Fibroblast of skin of left biceps (primary cell): ENCODE measurements at places on chromosomes 6 and 20.

- no peak for DNase-seq
Observed at GRCh38 chr20:57244221-57244585, 22.2 kb downstream of the BMP7 start.

DNA sequence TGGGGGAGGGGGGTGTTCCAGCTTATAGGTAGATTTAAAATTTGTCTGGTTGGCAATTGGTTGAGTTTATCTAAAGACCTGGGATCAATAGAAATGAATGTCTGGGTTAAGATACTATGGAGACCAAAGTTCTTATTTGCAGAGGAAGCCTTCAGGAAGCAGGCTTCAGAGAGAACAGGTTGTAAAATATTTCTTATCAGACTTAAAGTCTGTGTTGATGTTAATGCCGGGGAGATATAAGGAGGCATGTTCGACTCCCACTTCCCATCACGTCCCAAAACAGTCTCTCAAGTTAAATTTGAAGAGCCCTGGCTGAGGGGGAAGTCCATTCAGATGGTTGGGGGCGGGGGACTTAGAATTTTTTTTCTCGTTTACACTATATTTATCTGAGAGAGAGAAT is 12.3 kb upstream of the BLCAP start:
- no peak for DNase-seq

GRCh38 chr6:6225885-6226529 is 94.5 kb downstream of the F13A1 start:
- no peak for DNase-seq

GRCh38 chr6:159640722-159641482 is 52.1 kb downstream of the SOD2 start:
- DNase-seq, result no peak

DNA sequence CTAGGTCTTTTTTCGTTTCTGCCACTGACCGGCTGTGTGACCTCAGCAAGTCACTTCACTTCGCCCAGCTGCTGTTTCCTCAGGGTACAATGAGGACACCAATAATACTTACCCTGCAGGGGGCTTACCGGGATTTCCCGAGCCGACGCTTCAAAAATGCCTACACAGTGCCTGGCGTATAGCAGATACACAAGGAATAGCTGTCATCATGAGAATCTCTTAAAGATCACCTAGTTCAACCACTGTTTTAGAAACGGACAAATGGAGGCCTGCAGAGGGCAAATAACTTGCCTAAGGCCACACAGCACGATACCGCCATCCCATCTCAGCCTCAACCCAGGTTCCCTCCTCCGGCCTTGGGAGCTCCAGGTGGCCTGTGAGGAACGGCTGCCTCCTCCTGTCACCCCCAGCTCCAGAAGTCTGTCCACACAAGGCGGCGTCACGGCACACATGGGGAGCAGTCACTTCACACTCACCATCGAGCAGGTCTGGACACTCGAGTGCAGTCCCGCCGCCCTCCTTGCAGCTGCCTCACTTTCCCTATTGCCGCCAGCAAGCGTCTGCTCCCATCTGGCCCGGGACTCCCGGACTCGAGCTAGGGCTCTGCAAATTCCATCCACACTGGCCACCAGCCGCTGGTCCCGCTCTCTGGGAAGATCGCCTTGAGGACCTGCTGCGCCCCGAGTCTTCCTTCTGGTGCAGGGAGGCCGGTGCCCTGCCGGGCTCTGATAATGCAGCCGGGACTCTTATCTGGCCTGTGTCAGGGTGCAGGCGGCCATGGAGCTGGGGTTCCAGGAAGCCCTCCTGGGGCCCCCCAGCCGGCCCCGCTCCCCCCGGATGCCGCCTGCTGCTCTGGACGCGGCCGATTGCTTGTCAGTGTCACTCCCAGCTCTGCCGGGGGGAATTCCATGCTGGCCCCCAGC is at the start of gene RIPOR3:
Gene RIPOR3, minus strand, starts transcription at position 893 of the 923 bp plus-strand sequence. Its CDS starts 414 bp downstream, at position 479.
- DNase-seq, result no peak

GRCh38 chr20:21714297-21715192 is 9.1 kb downstream of the PAX1 start:
- DNase-seq, result no peak

DNA sequence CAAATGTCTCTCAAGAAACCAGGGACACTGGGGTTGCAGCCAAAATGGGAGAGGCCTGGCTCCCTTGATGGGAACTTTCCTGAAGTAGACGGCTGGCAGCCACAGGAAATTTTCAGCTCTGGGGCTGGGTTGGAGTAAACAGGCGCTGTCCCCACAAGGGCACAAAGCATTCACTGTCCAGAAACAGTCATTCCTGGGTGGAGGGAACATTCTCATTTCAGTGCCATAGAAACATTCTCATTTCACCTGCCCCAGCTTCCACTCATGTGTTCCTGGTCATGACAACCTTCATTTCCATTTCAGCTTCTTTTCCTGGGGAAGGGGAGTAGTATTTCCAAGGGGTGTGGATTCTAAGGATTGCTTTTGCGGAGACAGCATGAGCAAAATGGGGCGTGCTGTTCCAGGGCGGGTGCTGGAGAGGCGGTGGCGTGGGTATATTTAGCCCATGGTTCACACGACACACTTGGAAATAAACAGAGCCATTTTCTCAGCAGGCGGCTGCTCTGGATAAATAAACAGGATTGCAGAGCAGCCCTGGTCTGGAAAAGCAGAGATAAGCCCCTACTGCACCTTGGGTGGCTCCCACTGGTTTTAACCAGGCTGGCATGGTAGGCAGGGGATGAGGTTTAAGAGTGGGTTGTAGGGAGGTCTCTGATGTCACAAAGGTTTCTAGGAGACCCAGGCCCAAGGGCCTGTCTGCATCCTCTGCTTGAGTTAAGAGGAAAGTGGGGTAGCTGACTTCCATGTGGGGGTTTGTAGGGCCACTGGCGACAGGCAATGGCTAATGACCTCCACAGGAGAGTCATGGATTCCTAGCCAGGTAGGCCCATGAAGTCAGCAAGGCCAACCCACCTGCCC is 32.9 kb downstream of the COX4I2 start:
- DNase-seq, result no peak

- DNase-seq, result no peak
Observed at GRCh38 chr6:34374508-34374907, 18.0 kb downstream of the NUDT3 start.

GRCh38 chr6:161649068-161649467 is 375.2 kb upstream of the AGPAT4 start:
- DNase-seq, result no peak

GRCh38 chr6:38943964-38944363 is 104.6 kb upstream of the GLP1R start:
- DNase-seq, result no peak

- DNase-seq, result no peak
Observed at GRCh38 chr6:12170351-12171092, 119.6 kb upstream of the EDN1 start.

GRCh38 chr6:156963712-156964700 is 186.8 kb downstream of the ARID1B start:
- DNase-seq, result peak; percentile 49

DNA sequence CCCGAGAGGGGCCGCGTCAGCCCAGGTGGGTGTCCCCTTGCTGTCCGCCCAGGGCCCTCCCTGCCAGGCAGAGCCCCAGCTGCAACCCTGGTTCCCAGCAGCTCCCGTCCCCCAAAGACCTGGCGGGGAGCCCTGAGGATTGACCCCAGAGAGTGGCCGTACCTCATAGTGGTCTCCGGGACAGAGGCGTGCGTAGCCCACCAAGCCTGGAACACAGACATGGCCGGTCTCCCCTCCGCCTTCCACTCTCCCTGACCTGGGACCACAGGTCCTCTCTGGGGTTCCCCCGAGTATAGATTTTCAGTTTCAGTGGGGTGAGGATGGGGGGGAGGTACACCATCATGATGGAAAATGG is 82.6 kb downstream of the RIPOR3 start:
- DNase-seq, result no peak

DNA sequence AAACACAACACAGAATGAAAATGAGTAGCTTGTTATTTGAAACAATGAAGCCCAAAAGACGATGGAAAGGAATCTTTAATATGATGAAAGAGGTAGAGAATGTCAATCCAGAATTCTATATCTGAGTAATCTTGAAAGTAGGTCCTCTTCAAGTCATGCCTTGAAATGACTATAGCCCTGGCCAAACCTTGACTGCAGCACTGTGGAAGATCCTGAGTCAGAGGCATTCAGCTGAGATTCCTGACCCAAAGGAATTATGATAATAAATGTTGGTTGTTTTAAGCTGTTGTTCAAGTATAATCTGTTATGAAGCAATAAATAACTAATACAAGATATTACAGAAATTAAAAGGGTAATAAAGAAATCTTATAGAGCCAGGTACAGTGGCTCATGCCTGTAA is 64.8 kb downstream of the IBTK start:
- DNase-seq, result no peak

- no peak for DNase-seq
Observed at GRCh38 chr6:136773473-136773796, 18.8 kb downstream of the MAP3K5 start.

- DNase-seq, result no peak
Observed at GRCh38 chr6:2715737-2716136, 35.0 kb downstream of the MYLK4 start.

- no peak for DNase-seq
Observed at GRCh38 chr6:54308986-54309315, 710 bp downstream of the TINAG start.

GRCh38 chr6:21331235-21331634 is 262.3 kb upstream of the SOX4 start:
- DNase-seq, result no peak

DNA sequence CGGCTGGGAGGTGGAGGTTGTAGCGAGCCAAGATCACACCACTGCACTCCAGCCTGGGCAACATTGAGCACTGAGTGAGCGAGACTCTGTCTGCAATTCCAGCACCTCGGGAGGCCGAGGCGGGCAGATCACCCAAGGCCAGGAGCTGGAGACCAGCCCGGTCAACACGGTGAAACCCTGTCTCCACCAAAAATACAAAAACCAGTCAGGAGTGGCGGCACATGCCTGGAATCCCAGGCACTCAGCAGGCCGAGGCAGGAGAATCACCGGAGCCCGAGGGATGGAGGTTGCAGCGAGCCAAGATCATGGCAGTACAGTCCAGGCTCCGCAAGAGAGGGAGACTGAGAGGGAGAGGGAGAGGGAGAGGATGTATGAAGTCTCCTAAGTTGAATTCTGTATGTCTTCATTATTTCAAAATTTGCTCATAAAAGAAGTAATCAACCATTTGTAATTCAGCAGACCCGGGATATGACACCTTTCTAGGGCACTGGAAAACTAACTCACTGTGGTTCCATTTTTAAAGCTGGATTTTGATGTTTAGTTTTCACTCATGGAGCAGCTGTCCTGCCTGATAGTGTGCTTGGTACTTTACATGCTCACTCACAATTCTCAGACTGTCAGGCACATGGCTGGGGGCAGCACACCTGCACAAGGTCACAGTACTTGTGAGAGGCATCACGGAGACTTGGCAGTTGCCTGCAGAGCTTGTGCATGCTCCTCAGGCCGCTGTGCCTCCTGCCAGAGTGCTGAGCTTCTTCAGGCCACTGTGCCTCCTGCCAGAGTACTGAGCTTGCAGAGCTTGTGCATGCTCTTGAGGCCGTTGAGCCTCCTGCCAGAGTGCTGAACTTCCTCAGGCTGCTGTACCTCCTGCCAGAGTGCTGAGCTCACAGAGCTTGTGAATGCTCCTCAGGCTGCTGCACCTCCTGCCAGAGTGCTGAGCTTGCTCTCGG is 106.2 kb downstream of the ERMARD start:
- no peak for DNase-seq

DNA sequence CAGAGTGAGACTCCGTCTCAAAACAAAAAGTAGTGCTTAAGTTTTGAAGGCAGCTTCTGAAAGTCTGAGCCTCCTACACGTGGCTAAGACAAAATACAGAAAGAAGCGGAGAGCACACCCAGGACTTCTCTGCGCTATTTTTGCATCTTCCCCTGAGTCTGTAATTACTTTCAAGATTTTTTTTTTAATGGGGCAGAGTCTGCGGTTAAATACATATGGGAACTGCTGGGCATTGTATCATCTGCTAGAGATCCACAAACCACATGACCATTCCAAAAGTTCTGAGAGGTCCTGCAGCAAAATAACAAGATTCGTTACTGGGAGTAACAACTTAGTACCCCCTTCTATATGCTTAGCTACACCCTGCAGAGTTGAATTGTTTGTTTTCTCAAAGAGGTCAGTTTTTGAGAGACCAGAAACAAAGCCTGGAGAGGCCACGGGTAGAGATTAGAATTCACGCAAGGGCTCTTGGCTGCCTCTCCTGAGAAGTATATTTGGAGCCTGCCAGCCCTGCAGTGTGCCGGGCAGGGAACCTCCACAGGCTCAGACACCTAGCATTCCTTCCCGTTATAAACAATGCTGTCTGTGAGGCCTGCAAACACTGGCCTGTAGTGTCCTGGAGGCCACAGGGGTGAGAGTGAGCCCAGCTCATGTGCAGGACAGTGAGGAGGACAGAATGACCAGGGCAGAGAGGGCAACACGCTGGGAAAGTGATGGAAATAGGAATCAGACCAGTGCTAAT is 48.2 kb upstream of the FAM50B start:
- no peak for DNase-seq

- DNase-seq, result no peak
Observed at GRCh38 chr20:59004493-59004762, 2.6 kb downstream of the CTSZ start.

GRCh38 chr6:76803038-76803580 is 660.2 kb downstream of the HTR1B start:
- no peak for DNase-seq

DNA sequence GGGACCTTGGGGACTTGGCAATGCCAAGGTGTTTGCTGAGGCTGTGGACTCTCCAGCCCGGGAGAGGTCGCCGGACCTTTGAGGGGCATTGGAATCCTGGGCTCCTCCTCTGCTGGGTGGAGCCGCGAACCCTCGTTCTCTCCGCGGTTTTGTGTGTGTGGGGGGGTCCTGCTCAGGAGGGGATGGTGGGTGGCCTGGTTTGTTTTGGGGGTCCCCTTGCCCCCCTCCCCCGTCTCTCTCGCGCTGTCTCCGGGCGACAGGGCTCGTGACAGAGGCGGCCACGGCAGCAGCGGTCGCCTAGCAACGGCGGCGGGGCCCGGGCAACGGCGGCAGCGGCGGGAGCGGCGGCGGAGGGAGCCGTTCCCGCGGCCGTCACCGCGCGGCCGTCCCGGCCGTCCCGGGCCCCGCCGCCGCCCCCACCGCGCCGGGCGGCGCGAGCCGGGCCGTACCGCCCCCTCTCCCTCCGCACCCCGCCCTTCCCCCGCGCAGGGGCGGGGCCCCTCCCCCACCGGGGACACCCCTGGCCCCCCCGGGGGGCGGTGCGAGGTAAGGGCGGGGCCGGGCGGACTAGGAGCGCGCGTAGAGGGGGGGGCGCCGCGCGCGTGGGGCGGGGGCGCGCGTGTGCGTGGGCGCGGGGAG is 7.8 kb downstream of the SYNGAP1 start:
- no peak for DNase-seq

GRCh38 chr6:68652117-68652536 is 17.0 kb downstream of the ADGRB3 start:
- DNase-seq, result no peak
